ENCODE measurements at places on chromosomes 12 and 14.

DNA sequence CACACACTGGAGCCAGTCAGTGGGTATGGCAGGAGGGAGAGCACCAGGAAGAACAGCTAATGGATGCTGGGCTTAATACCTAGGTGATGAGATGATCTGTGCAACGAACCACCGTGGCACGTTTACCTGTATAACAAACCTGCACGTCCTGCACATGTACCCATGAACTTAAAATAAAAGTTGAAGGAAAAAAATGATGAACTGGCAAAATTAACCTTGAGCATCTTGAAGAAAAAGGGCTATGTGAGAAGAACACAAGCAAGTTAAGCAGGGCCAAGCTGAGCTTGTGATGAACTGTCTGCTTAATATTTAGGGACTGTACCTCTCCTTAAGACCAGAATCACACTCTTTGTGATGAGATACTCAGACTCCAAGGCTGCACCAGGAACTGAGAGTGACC lies 70.0 kb downstream of the TTC6 start:
- DNase-seq, result no peak

DNA sequence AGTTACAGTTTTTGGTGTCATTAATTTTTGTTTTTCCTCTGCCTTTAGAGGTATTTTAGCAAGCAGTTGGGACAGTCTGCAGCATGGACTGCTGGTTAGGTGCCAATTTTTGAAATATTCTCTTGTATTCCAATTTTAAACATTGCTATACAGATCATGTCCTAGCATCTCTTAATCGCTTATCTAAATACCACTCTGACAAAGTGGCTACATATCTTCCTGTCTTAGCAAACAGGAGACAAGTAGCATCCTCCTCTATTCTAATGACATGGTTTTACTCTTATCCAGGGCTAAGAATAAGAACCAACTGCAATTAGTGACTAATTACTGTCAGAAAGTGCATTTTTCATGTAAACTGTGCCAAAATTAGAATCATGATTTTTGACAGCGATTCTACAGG lies 117.8 kb upstream of the ATP2B1 start:
- DNase-seq, result no peak

DNA sequence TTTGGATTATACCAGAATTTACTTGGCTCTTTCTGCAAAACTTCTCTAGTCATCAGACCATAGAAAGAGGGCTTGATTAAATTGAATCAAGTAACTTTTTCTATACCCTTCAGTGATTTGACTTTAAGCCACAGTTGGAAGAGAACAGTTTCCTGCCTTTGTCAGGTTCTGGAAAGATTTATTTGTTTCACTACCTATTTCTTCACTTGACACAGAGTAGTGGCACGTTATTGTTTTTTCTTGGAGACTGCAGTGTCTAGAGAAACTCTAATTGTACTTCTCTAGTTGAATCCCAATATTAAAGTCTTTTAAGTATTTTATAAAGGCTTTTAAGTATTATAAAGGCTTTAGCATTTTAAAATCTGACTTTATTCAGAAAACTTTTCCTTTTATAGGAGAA lies 138.1 kb downstream of the TMEM117 start:
- DNase-seq, result no peak

DNA sequence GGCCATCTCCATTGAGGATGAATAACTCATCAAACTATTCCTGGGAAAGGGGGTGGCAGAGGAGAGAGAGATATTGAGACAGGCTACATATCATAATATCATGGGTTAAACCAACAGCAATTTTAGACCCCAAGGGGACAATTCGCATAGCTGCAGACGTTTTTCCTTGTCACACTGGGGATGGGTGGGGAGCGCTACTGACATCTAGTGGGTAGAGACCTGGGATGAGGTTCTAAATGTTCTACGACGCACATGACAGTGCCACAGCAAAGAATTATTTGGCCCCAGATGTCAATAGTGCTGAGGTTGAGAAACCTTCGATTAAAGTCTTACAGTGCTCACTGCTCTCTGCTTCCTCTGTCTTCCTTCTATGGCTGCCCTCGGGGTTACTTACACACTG lies 425.6 kb downstream of the NRXN3 start:
- DNase-seq, result peak; percentile 2

DNA sequence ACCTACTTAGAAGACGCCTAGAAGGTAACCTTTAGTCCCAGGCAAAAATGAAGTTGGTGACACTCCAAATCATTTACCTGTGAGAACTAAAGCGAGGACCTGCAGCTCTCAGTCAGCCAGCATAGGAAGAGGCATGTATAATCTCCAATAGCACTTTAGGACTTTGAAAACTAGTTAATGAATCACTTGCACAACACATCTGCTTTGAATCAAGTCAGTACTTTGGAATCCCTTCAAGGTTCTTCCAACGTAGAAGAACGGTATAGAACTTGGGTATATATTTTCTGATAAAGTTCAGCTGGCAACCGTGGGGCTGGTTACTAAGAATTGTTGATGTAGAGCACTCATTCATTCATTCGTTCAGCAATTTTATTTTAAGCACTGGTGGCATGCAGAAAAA lies 251.9 kb downstream of the TMEM132D start:
- DNase-seq, result no peak

DNA sequence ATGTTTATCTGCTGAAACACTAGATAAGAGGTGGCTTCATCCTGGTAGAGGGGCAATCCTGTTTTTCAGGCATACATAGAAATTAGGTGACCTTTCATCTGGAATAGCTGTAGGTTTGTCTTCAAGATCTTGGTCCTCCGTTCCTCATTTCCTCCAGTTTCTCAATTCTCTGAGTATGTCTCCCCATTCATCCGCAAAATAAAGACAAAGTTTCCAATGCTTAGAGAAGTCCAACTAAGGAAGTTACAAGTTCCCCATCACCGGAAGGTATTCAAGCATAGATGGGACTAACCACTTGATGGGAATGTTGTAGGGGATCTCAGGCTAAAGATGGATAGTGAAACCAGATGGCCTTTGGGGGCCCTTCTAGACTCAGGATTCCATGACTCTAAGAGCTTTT lies 34.3 kb downstream of the ERG28 start:
- no peak for DNase-seq

GRCh38 chr14:101445278-101445677 lies 116.0 kb upstream of the DIO3 start:
- DNase-seq, result no peak

- DNase-seq, result peak; percentile 84
Observed at GRCh38 chr12:56151672-56152131, 685 bp upstream of the MYL6B start.

- DNase-seq, result no peak
Observed at GRCh38 chr14:50816395-50817047, 14.4 kb downstream of the NIN start.

DNA sequence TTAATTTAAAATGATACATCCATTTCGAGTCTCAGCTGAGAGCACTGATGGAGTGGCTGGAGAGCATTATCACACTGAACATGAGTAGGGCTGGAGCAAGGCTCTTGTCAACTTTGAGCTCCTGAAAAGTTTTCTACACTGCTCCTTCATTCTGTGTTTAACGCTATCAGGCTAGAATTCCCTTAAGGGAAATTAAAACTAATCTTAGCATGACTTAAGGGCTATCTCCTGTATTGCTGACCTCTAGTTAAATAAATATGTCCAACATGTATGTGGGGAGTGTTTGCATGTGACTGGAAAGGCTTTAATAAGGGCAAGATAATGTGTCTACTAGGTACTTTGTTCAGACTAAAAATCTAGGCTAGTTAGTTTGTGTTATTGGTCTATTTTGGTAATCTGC lies 116.7 kb upstream of the CAND1 start:
- no peak for DNase-seq

DNA sequence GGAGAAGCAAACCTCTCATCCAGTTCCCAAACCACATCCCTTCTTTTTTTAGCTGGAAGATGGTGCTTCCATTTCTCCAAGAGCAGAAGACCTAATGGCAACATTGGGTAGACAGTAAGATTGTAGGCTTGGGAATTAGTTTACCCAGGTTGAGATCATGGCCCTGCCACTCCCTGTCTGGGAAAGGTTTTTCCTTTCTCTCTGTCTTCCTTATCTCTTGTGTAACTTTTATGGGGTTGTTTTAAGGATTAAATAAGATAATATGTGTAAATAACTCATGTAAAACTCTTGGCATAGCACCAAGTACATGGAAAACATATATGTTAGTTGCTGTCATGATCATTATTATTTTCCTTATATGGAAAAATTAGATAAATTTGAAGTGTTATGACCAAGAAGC lies 23.2 kb upstream of the PSMA6 start:
- DNase-seq, result no peak

GRCh38 chr12:112353393-112353792 lies 28.8 kb downstream of the HECTD4 start:
- DNase-seq, result no peak

GRCh38 chr12:54991161-54991990 lies 6.8 kb upstream of the TESPA1 start:
- peak; percentile 80 for DNase-seq

DNA sequence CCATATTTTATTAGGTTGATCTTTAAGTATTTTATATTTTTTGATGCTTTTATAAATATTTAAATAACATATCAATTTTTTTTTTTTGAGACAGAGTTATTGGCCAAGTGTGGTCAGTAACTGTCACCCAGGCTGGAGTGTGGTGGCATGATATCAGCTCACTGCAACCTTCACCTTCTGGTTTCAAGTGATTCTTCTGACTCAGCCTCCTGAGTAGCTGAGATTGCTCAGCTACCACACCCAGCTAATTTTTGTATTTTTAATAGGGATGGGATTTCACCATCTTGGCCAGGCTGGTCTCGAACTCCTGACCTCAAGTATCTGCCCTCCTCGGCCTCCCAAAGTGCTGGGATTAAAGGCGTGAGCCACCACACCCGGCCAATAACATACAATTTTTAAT lies 71.1 kb downstream of the FUT8 start:
- no peak for DNase-seq

- no peak for DNase-seq
Observed at GRCh38 chr12:110111476-110112334, 12.5 kb upstream of the IFT81 start.

GRCh38 chr12:109740694-109741245 lies 27.1 kb downstream of the FAM222A start:
- DNase-seq, result no peak

DNA sequence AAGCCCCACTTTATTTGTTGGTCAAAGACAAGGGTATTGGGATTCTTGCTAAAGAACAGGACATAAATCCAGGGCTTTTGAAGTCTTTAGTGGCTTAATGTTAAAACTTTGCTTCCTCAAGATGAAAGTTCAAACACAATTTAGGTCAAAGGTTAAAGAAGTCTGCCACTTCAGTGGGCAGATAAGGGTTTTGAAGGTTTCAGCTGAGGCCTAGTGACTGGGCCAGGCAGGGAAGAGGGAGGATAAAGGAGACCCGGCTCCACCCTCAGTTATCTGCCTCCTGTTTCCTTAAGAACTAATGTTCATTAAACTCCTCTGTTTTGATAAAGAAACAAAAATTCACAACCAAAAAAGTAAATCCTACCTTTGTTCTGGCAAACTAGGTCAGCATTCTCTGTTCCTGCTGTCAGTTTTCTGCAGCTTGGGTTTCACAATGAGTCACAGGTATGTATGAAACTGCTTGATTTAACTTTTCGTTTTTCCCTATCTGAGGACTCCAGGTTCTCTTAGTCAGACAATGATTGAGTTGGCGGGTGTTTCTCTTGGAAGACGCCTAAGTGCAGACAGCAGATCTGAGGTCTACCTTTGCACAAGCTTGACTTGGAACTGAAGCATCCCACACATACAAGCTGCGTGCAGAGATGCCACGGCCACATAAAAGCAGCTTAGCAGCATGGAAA lies 208.3 kb downstream of the EXOC5 start:
- no peak for DNase-seq

DNA sequence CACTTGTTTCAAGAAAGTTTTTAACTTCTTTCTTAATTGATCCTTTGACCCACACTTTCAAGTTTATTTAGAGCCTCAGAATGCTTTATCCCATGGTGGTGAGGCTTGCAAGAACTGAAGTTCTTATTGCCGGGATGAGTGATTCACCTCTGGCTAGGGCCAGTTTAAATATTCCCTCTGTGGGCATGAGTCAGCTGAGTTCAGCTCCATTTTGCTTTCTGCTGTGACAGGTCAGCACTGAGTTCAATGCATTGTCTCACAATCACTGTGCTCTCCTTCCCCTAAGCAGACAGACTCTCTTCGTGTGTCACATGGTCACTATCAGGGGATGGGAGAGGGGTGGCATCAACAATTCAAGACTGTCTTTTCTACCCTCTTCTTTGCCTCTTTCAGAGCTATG lies 514.6 kb upstream of the FBXO33 start:
- DNase-seq, result no peak
